Testis (tissue), 5 donors: ENCODE measurements at places on chromosomes 11 and 22.
A peak's percentile ranks its signal among the peaks of the same experiment; 100 is the strongest.

DNA sequence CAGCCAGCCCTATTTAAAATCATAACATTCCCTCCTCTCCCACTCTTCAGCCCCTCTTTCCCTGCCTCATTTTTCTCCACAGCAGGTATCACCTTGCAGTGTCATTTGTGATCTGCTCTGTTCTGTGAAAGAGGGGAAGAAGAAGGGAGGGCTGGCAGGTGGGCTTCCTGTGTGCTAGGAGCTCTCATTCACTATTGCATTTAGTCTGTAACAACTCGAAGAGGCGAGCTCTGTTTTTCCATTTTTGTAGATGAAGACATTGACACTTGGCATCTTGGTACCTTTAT is 52.1 kb upstream of the CRYBB3 start:
- DNase-seq, result no peak

DNA sequence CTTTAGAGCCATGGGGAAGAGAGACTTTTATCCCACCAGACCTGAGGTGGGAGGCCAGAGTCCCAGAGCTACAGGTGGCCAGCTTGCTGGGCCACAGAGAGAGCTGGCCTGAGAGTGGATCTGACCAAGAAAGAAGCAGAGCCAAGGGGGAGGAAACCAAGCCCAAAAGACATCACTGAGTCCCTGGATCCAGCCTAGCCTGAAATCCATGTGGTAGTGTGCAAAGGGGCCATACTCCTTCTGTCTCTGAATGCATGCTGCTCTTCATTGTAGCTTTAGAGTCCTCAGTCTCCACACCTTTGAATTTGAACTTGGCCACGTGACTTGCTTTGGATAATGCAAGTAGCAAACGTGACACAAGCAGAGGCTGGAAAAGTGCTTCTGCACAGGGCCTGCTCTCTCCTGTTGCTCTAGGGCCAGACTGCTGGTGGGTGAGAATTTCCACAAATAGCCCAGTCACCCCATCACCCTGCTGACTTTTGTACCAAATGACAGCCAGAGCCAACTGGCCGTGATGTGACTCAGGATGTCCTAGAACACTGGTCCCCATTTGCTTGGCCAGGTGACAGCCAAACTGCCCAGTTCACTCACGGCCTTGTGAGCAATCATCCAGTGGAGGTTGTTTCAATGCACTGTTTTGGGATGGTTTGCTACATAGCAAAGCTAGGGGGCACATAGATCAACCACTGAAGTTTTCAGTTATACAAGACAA is 93.6 kb downstream of the DHCR7 start:
- DNase-seq, result no peak

DNA sequence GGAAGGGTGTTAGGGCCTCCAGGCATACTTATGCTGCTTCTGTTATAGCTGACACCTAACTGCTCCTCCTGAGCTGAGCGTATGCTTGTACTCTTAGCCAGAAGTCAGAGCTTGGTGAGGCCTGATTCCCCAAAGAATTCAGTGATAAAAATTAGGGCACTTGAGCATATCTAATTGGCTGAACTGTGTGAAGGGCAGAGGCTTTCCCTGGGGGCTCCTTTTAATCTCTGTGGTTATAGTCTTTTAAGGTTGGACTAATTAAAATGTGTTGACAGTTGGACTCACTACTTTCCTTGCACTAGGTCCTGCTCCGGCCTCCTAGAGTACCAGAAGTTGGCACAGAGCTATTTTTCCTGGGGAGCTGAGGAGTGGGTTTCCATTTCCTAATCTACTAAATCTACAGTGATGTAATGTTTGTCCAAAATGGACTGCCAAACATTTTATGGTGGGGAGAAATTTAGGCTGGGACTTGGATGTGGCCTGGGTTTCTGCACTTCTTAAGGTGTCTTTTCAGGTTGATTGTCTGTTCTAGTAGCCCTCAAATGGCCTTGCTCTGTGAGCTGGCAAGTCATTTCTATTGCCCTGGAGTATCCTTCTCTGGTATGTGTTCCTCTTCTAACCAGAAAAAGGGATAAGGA is 18.4 kb downstream of the STIM1 start:
- DNase-seq, result no peak

DNA sequence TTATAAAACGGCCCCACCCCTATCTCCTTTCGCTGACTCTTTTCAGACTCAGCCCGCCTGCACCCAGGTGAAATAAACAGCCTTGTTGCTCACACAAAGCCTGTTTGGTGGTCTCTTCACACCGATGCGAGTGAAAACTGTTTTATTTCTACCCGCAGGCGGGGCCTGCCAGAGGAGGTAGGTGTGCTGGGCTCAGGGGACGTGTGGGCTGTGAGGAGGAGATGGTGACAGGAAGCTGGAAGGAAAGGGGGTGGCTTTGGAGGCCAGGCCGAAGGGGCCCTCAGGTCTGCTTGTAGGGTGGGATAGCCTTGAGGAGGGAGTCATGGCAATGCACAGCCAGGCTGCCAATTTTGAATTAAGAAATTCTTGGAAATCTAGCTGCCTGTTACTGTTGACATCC is 21.3 kb upstream of the KRTAP5-7 start:
- DNase-seq, result no peak

GRCh38 chr11:103202048-103202651 is 92.9 kb downstream of the DYNC2H1 start:
- no peak for DNase-seq

DNA sequence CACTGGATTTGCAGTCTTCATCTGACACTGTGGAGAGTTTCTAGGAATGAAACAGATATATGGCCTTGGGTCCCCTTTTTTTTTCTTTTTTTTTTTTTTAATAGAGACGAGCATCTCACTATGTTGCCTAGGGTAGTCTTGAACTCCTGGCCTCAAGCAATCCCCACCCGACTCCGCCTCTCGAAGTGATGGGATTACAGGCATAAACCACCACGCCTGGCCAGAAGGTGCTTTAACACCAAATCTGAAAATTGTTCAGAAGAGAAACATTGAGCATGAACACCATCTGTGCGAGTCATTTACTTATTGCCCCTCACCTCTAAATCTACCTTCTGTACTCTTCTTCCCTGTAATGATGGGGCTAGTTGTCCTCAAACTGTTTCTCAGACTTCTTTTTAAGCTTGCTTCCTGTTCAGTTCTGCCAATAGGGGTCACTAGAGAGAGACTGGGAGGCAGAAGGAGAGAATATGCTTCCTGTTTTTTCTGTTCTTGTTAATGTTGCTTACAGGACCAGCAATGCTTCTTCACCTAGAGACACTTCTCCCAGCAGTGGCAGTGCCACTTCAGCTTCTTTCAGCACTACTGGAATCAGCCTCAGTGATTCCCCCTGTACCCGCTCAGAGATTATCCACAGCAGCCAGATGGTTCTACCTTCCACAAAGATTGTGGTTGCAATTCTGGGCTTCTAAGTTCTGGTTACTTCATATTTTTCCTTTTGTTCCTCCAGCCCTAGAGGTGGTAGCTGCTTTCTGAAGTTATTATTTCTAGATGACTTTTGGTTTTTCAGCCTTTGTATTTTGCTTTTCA is 20.8 kb upstream of the ZBED5 start:
- no peak for DNase-seq

DNA sequence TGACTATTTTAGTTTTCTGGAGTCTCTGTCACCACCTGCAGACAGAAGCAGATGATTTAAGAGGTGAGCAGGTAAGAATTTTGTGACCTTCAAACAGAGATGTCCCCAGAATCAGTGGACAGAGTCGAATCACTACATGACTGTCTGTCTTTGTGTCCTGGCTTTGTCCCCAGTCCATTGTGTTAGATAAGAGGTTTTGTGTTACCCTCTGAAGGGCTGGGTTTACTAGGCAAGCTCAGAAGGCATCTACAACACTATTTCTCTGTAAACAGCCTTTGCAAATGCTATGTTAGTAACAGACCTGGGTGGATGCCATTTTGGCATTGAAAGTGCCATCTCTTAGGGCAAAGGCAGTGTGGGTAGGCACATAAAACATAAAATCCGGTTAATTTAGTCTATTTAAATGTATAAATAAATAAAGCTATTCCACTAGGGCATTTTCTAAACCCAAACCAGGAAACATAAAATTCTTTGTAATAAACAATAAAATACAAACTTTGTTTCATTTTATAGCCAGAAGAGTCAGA is 40.3 kb upstream of the CADM1 start:
- DNase-seq, result no peak

DNA sequence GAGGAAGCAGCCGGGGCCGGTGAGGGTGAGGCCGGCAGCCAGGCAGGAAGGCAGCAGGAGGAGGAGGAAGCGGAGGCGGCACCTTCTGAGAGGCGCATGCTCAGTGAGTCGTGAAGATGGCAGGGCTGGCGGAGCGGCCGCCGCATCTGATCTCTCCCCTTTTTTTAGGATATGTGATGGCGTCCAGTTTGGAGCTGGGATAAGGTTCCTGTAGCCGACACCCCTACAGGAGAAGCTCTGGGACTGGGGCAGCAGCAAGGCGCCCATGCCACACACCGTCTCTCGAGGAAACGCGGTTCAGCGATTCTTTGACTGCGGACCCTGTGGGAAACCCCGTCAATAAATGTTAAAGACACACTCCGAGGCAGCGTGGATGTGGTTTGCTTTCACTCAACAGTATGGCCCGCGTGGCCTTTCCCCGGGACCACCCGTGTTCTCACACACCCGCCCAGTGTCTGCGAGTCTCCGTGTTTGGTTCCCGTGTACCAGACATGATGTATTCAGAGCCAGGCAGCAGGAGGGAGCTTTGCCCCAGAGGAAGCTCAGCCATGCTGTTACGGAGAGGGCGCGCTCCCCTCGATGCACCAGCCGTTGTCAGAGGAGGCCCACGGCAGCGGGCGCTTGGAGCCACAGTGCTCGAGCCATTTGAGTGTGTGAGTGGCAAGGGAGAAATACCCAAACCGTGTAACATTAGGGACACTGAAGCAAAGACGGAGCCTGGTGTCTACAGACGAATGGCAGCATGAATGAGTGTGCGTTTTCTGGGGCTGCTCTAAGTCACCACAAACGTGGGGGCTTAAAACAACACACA is 27.7 kb upstream of the PARVB start:
- peak; percentile 71 for DNase-seq

DNA sequence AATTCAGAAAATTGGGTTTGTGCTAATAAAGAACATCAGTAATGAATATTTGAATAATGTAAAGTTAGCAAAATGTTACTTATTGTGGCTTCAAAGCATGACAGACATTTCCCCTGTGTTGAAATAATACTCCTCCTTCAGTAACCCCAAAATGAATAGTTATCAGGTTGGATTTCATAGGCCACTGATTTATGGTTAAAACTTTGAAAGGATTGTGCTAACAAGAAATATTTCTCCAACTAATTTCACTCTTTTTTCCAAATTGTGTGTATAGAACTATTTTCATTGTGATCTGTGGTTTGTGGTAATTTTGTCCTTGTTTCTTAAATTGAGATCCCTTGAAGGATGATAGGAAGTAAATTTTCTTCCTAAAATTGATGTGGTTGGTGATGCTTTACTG is 7.9 kb downstream of the DDX10 start:
- no peak for DNase-seq

DNA sequence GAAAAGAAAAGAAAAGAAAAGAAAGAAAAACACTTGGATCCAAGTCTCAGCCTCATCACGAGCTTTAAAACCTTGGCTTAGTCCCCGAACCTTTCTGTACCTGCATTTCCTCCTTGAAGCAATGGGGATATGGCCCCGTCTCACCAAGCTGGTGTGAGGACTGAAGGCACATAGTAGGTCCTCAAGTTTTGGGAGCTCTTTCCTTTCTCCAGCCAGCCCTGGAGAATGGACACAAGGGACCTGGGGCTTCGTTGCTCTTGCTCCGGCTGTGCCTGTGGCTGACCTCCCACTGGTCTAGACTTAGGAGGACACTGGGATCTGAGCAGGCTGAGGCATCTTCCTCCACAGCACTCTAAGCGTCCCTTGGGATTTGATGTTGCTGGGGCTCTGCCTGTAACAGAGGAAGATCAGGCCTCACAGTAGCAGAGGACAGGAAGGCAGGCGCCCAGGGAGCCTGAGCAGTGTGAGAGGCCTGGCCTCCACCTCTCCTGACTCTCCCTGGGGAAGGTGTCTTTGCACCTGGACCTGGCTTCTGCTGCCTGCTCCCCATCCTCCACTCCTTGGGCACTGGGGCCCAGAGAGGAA is 32.8 kb downstream of the KCNC1 start:
- DNase-seq, result no peak

- DNase-seq, result no peak
Measured at GRCh38 chr11:64591257-64592233, 525 bp downstream of the SLC22A12 start.

GRCh38 chr11:46513934-46514342 is 79.9 kb downstream of the AMBRA1 start:
- peak; percentile 46 for DNase-seq

DNA sequence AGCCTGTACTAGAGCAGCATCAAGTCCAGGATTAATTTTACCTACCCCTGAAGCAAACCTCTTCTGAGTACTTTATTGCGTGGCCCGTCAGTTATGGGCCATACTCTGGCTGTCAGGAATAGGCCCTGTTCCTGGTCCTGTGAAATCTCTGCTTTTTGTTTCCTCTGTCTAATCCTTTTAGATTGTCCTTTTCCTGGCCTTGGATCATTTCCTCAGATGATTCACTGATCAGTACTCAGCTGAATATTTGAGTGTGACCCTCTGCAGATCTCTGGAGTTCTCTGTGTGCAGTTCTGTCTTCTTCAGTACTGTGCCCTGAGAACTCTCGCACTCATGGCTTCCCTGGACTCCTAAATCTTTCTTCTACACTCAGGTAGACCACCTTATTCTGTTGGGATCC is 123.5 kb downstream of the UVRAG start:
- no peak for DNase-seq

- no peak for DNase-seq
Measured at GRCh38 chr11:120899720-120900119, 124.2 kb upstream of the TBCEL start.

DNA sequence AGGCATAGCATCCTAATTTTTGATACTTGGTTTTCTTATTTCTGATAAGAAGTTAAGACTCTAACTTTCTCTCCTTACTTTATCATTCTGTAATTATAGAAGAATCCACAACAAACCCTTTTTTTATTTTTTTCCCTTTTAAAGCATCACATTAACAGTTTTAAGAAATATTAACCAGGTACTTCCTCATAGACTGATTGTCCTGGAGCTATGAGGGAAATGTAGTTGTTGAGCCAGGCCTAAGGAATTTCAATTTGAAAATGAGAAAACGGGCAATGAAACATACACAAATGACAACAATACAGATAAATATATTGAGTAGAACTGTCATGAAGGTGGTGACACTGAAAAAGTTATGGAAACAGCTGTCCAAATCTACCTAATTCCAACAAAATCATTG is 569.0 kb downstream of the KCNA4 start:
- no peak for DNase-seq

- no peak for DNase-seq
Measured at GRCh38 chr11:33403344-33403743, 146.2 kb downstream of the HIPK3 start.

DNA sequence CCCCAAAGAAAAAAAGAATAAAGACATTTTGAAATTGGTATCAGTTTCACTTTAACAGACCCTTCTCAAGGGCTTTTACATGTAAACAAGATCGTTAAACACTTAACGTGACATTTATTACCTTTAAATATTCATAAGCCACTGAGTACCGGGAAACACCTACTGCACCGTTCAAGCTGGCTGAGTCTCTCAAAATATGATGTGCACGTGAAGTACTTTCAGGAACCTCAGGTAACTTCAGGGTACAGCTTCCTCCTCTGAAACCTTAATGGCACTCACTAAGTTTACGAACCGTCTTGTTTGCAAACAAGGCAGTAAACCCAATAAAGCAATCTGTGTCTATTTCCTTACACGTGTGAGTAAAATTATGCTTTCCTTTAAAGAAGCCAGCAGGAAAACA is 105.5 kb upstream of the TENM4 start:
- DNase-seq, result no peak
